Cerebellum (tissue), 4 donors: ENCODE measurements at places on chromosomes 6 and 20. TPM values are rescaled to one million over a fixed set of nuclear protein-coding genes. Genes with fewer than 3 reads are reported as not detected.
A peak's percentile ranks its signal among the peaks of the same experiment; 100 is the strongest.

DNA sequence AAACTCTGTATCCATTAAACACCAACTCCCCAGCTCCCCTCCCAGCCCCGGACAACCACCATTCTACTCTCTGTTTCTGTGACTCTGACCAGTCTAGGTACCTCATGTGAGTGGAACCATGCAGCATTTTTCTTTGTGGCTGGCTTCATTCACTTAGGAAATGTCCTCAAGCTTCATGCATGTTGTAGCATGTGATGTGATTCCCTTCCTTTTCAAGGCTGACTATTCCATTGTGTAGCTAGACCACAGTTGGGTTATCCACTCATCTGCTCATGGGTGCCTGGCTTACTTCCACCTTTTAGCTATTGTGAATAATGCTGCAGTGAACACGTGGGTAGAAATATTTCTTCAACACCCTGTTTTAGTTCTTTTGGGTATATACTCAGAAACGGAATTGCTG lies 8.8 kb upstream of the BPHL start:
- no peak for DNase-seq

GRCh38 chr20:15475483-15475882 lies 1097.8 kb downstream of the KIF16B start:
- peak; percentile 24 for DNase-seq

DNA sequence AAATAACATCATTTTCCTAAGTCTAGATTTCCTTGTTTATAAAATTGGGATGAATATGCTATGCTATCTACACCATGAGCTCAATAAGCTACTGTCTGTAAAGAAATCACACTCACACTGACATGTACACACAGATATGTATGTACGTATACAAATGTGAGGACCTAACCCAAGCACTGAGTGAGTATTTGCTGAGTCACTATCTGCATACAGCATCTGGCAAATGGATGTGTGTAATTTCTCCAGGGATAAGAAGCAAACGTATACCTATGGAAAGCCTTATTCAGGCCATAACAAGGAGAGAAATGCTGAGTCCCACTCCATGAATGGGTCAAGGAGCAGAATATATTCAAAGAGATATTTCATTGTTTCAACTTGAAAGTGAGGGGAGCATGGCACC lies 153.9 kb downstream of the LPA start:
- no peak for DNase-seq

DNA sequence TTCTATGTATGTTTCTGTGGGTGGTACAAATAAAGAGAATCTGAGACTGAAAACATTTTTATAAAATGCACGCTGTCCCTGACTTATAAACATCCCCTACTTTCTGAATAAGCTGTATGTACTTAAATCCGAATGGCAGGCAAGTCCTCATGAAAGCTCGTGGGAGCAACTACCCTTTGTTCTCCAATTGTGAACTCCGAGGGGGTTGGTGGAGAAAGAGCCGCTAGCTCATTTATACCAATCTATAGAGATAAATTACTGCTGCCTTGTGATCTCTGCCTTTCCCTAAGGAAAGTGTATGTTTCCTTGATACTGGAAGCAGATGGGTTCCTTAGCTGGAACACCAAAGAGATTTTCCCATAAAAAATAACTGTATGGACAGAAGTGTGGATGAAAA lies 84.5 kb downstream of the GJA10 start:
- no peak for DNase-seq

DNA sequence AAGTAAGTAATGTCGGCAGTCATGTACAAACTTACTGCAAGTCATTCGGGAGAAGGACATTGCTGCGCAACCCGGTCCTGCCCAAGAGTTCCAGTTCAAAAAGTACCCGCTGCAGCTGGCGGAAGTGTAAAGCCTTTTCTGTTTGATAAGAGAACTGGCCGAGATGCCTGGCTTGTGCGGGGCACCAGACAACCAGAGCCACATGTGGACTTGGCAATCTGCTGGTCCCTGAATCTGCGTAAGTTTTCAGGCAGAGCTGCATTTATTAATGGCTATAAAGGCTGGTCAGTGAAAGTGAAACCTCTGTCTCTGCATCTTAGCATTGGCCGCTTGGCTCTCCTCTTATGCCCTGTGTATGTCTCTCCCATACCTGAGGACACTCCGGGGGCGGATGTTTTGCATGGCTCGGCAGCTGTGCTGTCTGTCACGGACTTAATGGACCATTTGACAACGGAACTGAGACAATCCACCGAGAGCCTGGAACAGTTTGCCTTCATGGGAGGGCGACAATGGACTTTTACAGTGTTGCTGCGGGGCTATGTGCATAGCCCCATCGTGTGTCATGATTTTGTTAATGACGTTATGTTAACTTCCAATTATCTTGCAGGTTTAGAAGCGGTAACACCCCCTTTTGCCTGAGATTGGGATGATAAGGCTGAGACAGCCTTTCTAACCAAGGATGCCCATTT lies 19.8 kb upstream of the RGS17 start:
- DNase-seq, result no peak

DNA sequence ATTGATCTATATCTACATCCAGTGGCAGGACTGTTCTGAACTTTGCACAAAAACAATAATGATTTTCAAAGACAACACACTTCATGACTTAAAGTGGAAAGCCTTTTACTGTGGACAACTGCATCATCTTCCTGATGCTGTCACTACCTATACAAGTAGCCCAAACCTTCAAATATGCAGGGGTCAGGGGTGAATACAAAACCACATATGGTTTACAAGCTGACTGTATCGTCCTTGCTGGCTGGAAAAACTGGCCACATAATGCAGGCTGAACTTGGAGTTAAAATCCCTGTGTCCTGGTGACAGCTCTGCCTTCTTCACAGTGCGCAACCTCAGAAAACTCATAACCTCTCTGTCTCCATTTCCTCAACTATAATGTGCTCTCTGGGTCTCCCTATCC lies 128.9 kb downstream of the GMDS start:
- no peak for DNase-seq

DNA sequence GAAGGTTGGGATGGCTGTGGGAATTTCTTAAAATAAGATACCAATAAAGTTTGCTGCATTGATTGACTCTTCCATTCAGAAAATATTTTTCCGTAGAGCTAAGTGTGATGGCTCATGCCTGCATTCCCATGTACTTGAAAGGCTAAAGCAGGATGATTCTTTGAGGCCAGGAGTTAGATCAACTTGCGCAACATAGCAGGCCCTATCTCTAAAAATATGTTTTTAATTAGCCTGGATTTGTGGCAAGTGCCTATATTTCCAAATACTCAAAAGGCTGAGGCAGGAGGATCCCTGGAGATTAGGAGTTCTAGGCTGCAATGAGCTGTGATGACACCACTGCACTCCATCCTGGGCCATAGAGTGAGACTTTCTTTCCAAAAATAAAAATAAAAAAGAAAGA lies 431.2 kb upstream of the PTCHD4 start:
- no peak for DNase-seq

GRCh38 chr6:3997177-3997770 lies 81.7 kb downstream of the FAM217A start:
- no peak for DNase-seq

DNA sequence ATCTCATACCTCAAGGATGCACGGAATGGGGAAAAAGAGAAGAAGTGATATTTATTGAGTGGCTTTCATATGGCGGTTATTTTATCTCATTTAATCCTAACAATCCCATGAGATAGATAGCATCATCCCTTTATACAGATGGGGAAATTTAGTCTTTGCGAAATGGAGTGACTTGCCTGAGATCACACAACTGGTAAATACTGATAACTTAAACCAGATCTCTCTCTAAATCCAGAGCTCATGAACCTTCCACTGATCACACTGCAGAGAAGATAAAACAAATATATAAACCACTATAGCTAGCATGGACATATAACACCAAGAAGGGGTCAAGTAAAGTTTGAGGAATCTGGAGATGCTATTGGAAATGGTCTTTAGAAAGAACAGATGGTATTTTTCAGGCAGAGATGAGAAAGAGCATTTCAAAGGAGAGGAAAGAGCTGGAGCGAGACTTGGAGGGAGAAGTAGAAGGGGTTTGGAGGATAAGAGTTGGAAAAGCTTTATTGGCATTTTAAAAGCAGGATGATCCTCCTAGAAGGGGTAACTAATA lies 139.8 kb upstream of the TNFAIP3 start:
- no peak for DNase-seq

DNA sequence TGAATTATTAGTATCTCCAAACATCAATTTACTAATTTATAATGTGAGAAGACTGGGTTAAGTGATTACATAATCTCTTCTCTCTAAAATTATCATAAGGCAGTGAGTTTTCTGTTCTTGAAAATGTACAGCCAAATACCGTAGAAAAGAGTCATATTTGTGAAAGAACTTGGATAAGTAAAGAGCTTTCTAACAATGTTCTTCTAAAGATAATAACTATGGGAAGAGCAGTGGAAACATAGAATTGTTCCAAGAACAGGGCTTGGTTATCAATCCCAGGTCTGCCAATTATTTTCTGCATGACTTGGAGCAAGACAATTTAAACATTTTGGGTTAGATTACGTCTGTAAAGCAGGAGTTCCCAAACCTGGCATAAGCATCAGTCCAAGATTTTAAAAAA lies 198.1 kb upstream of the SGK1 start:
- DNase-seq, result no peak

DNA sequence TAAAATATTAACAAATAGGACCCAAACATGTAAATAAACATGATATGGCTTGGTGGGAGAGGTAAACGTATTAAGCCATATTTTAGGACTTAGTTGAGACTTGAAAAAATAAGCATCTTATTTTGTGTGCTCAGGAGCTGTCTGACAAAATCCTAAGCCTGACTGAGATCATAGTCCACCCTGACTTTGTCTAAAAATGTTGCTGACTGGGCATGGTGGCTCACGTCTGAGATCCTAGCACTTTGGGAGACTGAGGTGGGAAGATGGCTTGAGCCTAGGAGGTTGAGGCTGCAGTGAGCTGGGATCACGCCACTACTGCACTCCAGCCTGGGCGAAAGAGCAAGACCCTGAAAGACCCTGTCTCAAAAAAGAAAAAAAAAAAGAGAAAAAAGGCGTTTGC lies 52.1 kb downstream of the AIG1 start:
- no peak for DNase-seq

GRCh38 chr6:43247114-43247999 lies 4.1 kb downstream of the TTBK1 start:
- peak; percentile 90 for DNase-seq

GRCh38 chr20:31846793-31847138 lies 1.4 kb upstream of the FOXS1 start:
- DNase-seq, result no peak

DNA sequence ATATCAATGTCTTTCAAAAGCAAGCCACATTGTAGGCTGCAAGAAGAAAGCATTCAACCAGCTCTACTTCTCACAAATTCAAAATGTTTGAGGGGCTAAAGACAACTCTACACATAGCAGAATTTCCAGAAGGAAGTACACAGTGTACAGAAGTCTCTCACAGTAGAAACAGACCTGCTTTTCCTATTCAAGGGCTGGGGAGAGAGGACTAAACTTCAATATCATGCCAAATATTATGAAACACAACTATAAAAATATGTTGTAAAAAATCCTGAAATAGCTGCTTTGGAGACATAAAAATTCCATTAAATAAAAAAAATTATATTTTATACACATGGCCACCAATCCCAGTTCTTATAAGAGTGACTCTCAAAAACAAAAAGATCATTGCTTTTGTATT lies 70.8 kb upstream of the IPCEF1 start:
- DNase-seq, result no peak

DNA sequence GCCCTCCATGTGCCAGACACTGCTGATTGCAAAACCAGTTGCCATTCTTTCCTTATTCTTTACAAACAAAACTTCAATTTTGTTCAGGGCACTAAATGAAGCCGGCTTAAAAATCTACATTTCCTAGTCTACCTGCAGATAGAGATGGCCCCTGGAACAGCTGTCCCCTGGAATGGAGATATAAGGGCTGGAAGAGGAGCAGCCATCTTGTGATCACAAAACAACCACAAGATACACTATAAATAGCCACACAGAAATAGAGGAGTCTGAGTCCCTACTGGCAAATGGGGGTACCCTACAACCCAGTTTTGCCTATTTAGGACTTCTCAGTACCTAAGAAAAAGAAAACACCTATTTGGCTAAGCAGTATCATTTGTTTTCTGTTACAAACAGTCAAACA lies 115.9 kb upstream of the BEND6 start:
- no peak for DNase-seq

DNA sequence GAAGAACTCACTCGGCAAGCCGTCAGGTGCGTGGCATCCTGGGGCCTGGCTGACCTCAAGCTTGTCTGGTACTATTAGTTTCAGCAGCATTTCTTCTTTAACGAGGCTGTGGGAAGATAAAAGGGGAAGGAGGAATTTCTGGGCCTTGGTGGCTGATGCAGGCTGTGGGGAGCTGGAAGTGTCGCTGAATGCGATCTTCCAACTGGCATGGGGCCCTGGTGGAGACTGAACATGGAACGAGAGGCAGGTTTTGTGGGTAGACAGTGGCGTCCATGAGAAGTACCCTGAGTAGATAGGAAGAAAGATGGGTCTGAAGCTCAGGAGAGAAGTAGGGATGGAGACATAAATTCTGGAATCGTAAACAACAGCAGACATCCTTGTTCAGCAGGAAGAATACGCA lies 23.9 kb downstream of the ERMARD start:
- no peak for DNase-seq

GRCh38 chr6:156602066-156602385 lies 175.2 kb upstream of the ARID1B start:
- DNase-seq, result no peak

- peak; percentile 46 for DNase-seq
Measured at GRCh38 chr20:20207291-20207690, 155.0 kb downstream of the CFAP61 start.

DNA sequence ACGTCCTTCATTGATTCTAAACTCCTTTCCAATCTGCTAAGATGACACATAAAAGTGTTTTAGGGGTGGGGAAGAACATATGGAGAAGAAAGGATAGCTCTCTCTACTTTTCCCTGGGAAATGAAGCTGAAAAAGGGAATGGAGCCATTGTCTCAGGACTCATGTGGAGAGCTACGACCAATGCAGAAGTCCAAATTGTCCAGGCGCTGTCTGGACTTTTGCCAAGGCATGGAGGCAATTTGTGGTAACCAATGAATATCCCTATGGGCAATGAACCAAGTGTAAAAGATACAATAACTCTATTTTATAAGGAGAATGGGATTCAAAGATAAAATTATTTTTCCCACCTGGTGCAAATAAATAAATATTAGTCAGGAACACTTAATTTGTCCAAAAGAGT lies 16.1 kb downstream of the FBXL4 start:
- DNase-seq, result no peak

- DNase-seq, result no peak
Measured at GRCh38 chr6:150276937-150277742, 91.7 kb upstream of the IYD start.

Gene OXT
- not detected for total RNA-seq

Gene GHRH
- not detected for total RNA-seq

Gene CNBD2
- 5.2 TPM for total RNA-seq

Gene SLC17A9
- total RNA-seq, result 0.36 TPM

Gene ID1
- 73.1 TPM for total RNA-seq

Gene PSORS1C1
- not detected for total RNA-seq

Gene WFDC2
- total RNA-seq, result 4.8 TPM

Gene HTR1B
- total RNA-seq, result 2.3 TPM

Gene SPEF1
- total RNA-seq, result 1.00 TPM

Gene GNRH2
- not detected for total RNA-seq

Gene C6orf58
- total RNA-seq, result not detected

Gene CENPQ
- total RNA-seq, result 6.5 TPM

Gene SPATS1
- not detected for total RNA-seq
